Lower lobe of right lung (tissue), 2 donors: ENCODE measurements at places on chromosomes 4 and X. TPM values are rescaled to one million over a fixed set of nuclear protein-coding genes. Genes with fewer than 3 reads are reported as not detected.

The VCX2 gene
- not detected for total RNA-seq

The NSG1 gene
- total RNA-seq, result 0.50 TPM

The RAB40A gene
- 0.53 TPM for total RNA-seq

The GYG2 gene
- 1.3 TPM for total RNA-seq

- DNase-seq, result no peak
These were observed 954.6 kb upstream of the LCORL start for GRCh38 chr4:18975916-18976808.

GRCh38 chr4:168177546-168178149 lies 85.3 kb downstream of the ANXA10 start:
- no peak for DNase-seq

GRCh38 chr4:88803600-88804096 lies 106.0 kb upstream of the NAP1L5 start:
- no peak for DNase-seq

DNA sequence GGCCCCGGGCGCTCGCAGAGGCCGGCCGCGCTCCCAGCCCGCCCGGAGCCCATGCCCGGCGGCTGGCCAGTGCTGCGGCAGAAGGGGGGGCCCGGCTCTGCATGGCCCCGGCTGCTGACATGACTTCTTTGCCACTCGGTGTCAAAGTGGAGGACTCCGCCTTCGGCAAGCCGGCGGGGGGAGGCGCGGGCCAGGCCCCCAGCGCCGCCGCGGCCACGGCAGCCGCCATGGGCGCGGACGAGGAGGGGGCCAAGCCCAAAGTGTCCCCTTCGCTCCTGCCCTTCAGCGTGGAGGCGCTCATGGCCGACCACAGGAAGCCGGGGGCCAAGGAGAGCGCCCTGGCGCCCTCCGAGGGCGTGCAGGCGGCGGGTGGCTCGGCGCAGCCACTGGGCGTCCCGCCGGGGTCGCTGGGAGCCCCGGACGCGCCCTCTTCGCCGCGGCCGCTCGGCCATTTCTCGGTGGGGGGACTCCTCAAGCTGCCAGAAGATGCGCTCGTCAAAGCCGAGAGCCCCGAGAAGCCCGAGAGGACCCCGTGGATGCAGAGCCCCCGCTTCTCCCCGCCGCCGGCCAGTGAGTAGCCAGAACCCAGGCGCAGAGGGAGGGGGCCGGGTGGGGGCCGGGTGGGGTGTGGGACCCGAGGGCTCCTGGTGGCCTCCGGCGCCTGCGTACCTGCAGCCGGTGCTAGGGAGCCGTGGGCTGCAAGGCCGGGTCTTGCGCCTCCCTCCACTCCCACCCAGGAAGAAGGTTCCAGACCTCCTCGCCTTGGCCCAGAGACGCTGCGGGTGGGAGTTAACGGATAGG lies 534 bp downstream of the MSX1 start:
- DNase-seq, result no peak

GRCh38 chr4:166274136-166274761 lies 401.2 kb downstream of the TLL1 start:
- no peak for DNase-seq

- DNase-seq, result no peak
These were observed 35.7 kb upstream of the DRD5 start for GRCh38 chr4:9745782-9746181.

DNA sequence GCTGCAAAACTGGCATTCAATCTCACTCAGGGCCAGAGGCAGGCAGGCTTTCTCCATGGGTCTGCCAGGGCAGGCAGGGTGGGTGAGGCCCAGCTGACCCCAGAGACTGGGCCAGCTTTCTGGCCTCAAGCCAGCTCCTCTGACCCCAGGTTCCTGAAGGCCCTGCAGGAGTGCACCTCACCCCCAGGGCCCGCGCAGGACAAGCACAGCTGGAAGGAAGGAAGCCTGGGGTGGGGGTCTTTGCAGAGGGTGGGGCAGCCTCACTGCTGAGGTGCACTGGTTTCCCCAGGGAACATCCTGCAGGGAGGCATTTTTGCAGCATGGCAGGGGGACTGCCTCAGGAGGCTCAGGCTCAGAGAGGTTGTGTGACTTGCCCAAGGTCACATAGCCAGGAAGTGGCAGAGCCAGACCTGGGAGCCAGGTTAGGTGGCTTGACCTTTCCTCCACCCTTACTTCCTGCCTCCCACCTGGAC lies 31.5 kb upstream of the AFAP1 start:
- DNase-seq, result no peak

DNA sequence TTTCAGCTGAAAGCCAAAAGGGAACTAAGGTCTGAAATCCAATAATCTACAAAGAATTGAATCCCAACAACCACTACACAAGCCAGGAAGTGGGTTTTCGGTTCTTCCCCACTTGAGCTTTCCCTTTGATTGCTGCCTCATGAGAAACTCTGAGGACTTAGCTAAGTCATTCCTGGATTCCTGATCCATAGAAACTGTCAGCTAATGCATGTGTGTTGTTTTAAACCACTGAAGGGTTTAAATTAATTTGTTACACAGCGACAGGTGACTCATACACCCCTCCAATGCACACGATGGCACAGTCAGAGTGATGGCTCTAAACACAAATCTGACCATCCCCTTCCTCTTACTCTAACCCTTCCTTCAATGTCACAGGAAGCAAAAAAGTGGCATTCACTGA lies 282.9 kb downstream of the RAB28 start:
- DNase-seq, result no peak

DNA sequence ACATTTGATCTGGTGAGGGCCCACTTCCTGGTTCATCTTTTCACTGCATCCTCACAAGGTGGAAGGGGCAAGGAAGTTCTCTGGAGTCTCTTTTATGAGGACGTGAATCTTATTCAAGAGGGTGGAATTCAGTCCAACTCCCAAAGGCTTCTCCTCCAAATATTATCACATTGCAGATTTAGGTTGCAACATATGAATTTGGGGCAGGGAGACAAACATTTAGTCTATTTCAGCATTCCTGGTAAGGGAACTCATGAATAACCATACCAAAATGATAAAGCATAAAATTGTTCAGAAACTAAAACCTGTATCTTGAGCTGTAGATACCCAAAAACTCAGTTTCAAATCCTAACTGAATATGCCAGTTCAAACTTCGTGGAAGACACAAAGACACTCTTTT lies 246.8 kb downstream of the QDPR start:
- no peak for DNase-seq

DNA sequence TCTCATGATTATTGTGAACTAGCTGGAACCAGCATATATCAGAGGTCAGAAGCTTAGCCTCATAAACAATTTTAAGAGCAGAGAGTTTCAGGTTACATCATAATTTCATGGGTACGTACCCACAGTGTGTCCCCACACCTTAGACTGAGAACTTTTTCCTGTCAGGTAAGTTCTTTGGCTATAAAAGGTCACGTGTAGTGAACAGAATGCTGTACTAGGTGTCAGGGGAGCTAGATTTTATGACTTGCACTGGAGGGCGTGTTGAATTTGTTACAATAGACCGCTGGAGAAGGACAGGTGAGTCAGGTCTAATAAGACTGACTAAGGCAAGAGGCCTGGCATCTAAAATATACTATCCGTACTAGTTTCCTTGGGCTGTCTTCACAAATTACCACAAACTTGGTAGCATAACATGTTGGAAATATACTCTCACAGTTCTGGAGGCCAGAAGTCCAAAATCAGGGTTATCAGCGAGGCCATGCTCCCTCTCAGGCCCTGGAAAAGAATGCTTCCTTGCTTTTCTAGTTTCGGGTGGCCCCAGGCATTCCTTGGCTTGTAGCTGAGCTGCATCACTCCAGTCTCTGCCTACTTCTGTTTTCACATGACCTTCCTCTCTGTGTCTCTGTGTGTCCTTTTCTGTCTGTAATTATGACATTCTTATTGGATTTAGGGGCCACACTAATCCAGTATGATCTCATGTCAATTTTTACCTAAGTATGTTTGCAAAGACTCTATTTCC lies 512.0 kb upstream of the NR3C2 start:
- no peak for DNase-seq

GRCh38 chr4:169079942-169080827 lies 70.1 kb upstream of the CBR4 start:
- DNase-seq, result peak; percentile 63

DNA sequence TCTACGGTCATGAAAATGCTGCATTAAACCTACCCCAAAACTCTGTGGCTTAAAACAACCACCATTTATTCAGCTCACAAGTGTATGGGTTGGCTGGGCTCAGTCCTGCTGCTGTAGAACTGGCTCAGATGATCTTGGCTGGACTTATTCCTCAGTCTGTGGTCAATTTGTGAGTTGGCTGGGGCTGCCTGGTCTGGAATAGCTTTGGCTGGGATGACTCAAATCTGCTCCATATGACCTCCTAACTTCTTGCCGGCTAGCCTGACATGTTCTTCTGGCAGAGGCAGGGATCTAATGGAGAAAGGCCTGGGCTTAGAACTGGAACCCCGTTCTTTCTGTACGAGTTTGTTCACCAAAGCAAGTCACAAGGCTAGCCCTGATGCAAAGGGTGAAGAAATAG lies 71.7 kb downstream of the CFAP299 start:
- no peak for DNase-seq
